ENCODE measurements at places on chromosomes 12 and 14. TPM values are rescaled to one million over a fixed set of nuclear protein-coding genes. Genes with fewer than 3 reads are reported as not detected.

- no peak for DNase-seq
Observed at GRCh38 chr12:3142386-3142785, 65.2 kb downstream of the TSPAN9 start.

GRCh38 chr14:24659916-24660570, 26.1 kb upstream of the GZMB start:
- no peak for DNase-seq

GRCh38 chr12:41683023-41683422, 461.7 kb downstream of the GXYLT1 start:
- no peak for DNase-seq

DNA sequence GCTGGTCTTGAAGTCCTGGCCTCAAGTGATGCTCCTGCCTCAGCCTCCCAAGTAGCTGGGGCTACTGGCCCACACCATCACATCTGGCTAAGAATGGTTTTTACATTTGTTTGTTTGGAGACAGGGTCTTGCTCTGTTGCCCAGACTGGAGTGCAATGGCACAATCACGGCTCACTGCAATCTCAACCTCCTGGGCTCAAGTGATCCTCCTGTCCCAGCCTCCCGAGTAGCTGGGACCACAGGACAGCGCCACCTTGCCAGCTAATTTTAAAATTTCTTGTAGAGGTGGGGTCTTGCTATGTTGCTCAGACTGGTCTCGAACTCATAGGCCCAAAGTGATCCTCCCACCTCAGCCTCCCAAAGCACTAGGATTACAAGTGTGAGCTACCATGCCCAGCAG, 28.6 kb upstream of the TSPAN9 start:
- DNase-seq = no peak

- no peak for DNase-seq
Observed at GRCh38 chr14:54722791-54723432, 156.0 kb downstream of the SAMD4A start.

GRCh38 chr12:79069009-79069408, 204.4 kb downstream of the SYT1 start:
- no peak for DNase-seq

DNA sequence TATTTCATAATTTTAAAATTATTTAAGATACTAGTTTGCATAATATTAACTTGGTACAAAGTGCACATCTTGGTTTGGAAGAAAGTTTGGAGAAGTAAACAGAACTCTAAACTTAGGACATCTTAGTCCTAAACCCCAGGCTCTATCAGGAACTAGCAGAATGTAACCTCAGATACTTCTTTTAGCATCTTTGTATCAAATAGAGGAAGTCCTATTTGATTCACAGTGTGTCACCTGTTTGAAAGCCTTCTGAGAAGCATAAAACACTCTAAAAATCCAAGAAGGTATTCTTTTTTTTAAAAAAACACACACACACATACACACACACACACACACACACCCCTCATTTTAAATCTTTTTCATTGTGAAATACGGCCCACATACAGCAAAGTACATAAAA, 12.0 kb upstream of the RNU6-7 start:
- DNase-seq = no peak

- no peak for DNase-seq
Observed at GRCh38 chr12:66337381-66338010, 35.2 kb downstream of the HELB start.

DNA sequence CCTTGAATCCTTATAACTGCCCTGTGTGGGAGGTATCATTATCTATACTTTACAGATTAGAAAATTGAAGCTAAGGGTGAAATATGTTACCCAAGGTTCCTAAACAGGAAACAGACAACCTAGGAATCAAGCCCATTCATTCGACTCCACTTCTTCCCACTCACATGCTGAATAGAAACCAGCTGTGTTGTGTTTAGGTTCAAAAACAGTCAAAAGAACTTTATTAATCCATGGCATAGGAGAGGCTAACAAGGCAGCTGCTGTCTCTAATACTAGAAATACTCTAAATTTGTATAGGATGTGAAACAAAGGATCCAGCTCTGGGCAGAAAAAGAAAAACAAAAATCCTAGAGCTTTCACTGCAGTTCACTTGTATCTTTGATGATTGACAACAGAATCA, 9.9 kb downstream of the AMDHD1 start:
- no peak for DNase-seq

GRCh38 chr12:568486-568885, 94.8 kb downstream of the NINJ2 start:
- no peak for DNase-seq

DNA sequence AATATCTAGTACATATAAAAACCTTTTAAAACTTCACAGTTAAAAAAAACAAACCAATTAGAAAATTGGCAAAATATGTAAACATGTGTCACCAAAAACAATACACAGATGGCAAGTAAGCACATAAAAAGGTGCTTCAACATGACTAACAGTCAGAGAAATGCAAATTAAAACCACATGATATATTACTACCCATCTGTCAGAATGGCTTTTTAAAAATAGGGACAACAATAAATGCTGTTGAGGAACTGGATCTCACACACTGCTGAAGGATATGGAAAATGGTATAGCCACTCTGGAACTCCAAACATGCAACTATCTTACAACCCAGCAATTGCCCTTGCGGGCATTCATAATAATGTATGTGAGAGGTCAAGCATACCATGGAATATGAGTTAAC, 1153.6 kb downstream of the FLRT2 start:
- no peak for DNase-seq

DNA sequence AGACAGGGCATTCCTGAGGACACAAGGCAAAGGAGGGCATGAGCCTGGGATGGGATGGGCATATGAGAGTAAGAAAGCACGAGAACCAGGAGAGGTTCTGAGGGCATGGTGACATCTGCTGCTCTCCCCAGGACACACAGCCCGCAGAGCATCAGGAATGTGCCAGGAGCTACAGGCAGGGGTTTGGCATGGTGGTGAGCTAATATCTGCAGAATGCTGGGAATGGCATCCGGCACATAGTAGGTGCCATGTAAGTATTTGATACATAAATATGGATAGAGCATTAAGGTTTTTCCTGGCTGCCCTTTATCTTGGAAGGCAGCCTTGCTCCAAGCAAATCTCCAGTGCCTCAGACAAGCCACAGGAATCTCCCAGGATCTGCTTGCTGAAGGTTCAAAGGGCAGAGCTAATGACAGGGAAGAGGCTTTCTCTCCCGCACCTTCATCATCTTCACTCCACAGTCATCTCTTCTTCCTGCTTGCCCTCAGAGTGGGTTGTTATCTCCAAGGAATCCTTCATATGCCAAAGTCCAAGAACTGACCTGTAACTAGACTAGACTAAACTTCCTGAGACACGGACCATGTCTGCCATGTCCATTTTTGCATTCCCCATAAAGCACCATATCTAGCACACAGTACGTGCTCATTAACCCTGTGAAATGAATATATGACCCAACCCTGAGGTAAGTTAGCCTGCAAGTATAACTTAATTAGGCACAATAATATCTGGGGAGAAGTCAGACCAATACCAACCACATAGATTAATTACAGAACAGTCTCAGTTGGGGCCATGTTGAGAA, 62.0 kb upstream of the SCN8A start:
- DNase-seq = no peak

- no peak for DNase-seq
Observed at GRCh38 chr12:53828598-53828997, 76.8 kb upstream of the CISTR start.

DNA sequence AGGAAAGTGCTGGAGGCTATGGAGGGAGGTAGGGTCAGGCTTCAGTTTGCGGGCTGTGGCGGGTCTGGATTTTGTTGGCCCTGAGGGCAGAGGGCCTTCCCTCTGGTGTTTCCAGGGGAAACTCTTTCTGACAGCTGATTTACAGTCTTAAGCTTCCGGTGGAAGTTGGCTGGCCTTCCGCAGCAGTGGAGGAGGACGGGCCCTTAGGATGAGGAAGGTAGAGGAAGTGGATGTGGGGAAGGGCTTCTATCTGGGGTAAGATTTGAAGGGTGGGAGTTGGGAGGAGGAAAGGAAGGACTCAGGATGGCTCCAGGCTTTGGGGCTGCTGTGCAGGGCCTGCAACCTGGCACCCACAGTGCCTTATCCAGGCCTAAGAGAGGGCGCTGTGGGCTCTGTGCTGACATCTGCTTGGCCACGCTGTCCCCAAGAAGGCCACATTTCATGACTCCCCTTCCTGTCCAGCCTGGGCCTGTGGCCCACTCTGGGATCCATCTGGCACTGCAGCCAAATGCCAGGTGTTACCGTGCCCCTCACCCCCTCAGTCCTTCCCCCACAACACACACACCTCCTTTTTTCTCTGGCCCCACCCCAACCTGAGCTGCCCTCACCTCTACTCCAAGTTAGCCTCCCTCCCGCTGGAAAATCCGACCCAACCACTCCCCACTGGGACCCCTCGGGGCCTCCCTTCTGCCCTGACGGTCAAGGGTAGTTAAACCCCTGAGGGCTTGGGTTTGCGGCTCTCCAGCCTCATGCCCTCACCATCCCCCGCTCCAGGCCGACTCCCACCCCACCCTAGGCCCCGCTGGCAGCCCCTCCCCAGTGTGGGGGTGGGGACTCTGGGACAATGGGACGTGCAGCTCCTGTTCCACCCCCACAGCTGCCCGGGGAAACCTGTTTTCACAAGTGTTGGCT, 7.7 kb upstream of the PPP1R13B start:
- no peak for DNase-seq

DNA sequence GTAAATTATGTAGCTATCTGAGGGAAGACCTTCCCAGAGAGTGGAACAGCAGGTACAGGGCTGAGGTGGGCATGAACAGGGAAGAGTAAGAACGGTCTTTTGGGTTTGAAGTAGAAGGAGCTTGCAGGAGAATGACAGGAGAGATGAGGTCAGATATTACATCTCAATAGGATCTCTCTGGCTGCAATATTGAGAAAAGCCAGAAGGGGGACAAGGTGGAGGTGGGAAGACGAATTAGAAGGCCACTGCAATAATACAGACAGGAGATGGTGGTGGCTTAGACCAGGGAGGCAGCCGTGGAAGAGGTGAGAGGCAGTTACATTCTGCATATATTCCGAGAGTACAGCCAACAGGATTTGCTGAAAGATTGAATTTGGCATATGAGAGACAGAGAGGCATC, 310.2 kb downstream of the APAF1 start:
- no peak for DNase-seq

GRCh38 chr12:130204541-130204953, 42.3 kb downstream of the FZD10 start:
- DNase-seq = no peak

DNA sequence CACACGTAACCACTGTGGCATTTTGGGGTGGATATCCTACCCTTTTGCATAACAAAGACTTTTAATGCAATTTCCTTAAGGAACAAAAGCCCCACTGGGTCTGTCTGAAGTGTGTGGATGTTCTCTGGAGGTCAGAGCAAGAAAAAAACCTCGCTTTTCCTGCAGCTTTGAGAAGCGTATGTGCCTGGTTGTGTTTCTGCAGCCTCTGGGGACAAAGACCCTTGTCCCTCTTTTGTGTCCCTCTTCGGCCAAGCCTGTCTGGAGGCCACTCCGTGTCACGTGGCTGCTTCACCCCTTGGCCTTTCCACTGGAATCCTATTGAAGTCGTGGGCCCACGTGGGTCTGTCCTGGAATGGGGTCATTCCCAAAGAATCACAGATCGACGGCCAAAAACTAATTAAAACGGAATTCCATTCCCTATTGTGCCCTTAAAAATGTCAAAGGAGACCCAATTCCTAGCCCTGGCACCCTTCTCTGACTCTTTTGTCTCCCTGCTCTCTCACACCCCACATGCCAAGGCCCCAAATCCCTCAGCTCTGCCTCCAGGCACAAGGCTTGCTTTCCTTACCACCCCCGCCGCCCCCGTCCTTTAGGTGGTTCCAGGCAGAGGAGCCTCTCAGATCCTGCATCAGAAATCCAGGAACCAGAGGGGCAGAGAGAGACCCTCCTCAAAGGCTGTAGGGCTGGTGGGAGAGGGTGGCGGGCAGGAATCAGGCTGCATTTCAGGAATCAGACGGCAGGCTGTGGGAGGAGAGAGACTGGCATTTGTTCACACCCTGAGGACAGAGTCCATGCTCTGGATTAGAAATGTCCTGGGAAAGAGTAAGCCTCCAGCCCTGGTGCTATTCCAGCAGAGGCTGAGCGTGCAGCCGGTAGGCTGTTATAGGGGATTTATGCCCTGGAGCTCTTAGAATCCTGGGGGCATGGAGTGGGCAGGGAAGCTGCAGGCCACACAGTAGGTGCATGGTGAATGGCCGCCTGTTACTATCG, 12.6 kb upstream of the CYP46A1 start:
- peak; percentile 67 for DNase-seq

GRCh38 chr12:126430921-126431320, 1365.7 kb downstream of the AACS start:
- no peak for DNase-seq

DNA sequence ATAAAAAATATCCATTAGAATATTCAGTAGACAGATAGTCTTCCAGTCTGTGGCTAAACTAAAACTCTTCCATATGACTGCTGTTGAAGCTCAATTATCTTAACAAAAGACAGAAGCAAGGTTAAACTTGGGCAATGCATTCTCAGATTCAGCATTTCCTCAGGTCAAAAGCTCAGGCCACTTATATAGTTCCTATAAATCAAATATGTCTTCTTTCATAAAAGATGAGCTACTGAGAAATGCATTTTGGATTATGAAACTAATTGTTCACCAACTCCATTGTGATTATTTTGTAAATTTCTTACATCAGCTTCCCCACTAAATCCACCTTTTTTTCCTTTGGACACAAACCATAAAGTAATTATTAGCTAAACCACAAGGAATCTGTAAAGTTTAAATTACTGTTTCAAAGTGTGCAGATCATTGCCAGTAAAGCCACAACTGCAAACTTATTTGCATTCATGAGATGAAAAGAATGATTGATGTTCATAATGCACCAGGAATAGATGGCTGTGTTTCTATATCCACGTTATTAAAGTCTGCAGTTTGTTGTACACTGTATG, 224.4 kb downstream of the FBXL14 start:
- DNase-seq = no peak

Gene CCDC85C
- 25.0 TPM for total RNA-seq

Gene UBE2N
- 25.1 TPM for total RNA-seq

Gene NINJ2
- 16.1 TPM for total RNA-seq

Gene FAM234B
- 4.4 TPM for total RNA-seq

Gene GUCY2C
- not detected for total RNA-seq

Gene FAM181A
- not detected for total RNA-seq

Gene ATL1
- 0.48 TPM for total RNA-seq

Gene ATP2B1
- 12.3 TPM for total RNA-seq

Gene OSGEP
- total RNA-seq = 11.5 TPM

Gene COX14
- total RNA-seq = 57.0 TPM

Gene LRP1-AS
- total RNA-seq = not detected

Gene SPIC
- total RNA-seq = 1.4 TPM
